ENCODE measurements at places on chromosomes 3 and 15.

- no peak for DNase-seq
Observed at GRCh38 chr15:93894438-93895036, 336.8 kb upstream of the MCTP2 start.

DNA sequence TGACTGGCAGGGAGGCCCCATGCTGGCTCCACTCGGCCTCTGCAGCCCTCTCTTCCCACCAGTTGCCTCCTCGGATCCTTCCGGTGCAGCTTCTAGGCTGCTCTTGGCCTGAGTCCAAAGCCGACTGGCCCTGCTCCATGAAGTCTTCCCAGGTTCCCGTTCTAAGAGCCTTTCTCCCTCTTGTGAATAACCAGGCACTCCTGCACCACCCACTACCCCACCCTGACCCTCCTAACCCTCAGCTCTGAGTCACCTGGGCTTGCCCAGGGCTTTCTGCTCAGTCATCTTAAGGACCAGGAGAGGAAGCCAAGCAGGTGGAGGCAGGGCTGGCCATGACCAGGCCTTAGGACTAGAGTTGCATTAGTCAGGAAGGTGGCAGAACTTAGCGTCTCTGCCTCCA is 28.1 kb upstream of the CNBP start:
- DNase-seq = no peak

GRCh38 chr3:73955494-73956070 is 330.8 kb upstream of the PDZRN3 start:
- DNase-seq = no peak

DNA sequence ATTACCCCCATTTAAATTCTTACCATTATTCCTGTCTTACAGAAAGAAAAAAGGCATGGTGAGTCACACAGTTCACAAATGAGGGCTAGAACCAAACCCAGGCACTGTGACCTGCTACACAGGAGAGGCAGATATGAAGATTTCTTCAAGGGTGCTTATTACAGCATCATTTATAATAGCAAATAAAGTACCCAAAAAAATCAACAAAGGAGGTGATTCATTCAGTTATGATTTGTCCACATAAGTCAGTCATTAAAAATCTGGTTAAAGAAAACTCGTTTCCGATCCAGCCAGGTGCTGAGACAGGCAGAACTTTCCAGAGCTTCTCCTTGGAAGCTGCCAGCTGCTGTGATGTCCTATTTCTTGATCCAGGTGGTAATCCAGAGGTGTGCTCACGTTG is 7.5 kb upstream of the LOXL1 start:
- DNase-seq = no peak

DNA sequence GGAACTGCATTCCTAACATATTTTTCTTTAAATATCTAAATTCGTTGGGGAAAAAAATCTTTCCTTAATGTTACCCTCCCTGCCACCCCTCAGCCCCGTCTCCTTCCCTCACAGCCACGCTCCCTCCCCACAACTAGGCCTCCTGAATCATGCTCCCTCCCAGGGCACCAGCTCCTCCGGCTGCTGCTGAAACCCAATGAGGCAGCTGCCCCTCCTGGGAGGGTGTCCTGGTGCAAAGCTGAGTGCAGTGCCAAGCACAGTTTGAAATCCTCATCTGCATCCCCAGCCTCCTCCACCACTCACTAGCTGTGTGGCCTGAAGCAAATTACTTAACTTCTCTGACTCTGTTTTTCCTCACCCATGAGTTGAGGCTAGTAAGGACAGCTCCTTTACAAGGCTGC is 2.7 kb upstream of the NR2E3 start:
- no peak for DNase-seq

DNA sequence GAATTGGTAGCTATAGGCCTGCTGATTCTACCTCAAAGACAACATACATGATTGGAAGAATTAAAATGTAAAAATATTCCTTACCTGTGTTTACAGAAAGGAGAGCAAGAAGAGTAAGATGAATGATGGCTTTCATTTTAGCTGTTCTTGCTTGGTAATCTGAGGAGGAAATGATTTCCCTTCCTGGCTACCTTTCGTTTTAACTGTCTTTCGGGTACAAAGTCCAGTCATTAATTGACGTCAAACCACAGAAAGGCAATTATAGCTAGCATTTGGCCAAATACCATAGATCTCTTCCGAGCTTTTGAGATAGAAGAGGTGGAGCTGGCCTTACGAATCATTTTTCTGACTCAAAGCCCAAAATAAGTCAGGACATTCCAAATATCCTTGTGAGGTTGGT is at the start of gene MUC13:
Gene MUC13 (minus strand): TSS at position 175 of the 400 bp plus-strand sequence. CDS start 39 bp downstream, at position 136.
- DNase-seq = no peak

DNA sequence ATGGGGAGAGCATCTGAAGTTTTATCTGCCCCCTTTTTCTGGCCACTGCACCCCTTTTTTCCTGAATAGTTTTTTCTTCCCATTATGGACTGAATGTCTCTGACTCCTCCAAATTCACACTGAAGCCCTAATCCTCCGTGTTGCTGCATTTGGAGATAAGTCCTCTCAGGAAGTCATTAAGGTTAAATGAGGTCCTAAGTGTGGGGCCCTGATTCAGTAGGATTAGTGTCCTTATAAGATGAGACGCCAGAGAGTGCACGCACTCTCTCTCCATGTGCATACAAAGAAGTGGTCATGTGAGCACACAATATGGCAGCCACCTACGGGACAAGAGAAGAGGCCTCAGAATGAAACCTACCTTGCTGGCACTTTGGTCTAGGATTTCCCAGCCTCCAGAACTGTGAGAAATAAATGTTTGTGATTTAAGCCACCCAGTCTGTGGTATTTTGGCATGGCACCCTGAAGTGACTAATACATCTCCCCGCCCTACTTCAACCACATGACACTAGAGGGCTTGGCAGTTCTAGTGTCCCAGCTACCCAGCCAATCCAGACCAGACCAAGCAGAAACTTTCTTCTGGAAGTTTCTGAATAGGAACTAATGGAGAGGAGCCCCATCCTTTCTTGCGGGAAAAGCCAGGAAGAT is 191.3 kb downstream of the PDE8A start:
- DNase-seq = no peak

GRCh38 chr3:139109271-139109670 is 64.6 kb upstream of the PRR23C start:
- DNase-seq = no peak
